ENCODE measurements at places on chromosomes 7 and 10.

- DNase-seq = no peak
These were observed 180.4 kb downstream of the TMEM26 start for GRCh38 chr10:61272781-61273180.

GRCh38 chr7:41568135-41568534 is 134.8 kb downstream of the INHBA start:
- DNase-seq = no peak

DNA sequence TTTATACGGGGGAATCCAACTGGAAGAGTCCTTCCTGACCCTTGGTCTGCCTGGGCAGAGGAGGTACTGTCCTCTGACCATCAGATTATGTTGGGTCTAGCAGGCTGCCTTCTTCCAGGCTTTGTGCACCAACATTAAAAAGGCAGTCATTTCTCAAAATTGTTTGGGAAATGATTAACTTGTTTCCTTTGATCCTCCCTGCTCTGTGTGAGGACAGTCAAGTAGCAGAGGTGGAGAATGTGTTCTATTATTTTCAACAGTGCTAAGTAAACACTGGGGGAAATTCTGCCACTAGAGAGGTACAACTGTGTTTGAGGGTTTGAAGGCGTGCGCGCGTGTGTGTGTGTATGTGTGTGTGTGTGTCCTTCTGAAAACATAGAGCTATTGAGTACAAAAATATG is 20.6 kb downstream of the ACSL5 start:
- no peak for DNase-seq

- DNase-seq = no peak
These were observed 290.5 kb upstream of the LRGUK start for GRCh38 chr7:133836666-133837065.

DNA sequence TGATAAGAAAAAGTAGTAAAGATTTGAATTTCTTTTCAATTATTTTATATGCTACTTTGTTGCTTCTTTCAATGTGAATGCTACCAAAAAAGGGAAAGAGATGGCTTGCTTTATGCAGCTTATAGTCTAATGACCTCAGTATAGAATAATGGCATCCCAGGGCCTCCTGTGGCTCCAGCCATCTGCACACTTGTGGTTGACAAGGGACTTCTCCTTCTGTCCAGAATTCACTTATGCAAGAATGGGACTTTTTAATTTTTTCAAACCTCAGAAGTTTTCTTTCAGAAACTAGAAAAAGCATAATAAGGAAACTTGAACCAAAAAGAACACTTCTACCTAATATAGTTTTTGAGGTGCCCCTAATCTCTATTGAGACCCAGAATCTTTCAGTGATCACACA is 310.9 kb downstream of the CTNNA3 start:
- no peak for DNase-seq

DNA sequence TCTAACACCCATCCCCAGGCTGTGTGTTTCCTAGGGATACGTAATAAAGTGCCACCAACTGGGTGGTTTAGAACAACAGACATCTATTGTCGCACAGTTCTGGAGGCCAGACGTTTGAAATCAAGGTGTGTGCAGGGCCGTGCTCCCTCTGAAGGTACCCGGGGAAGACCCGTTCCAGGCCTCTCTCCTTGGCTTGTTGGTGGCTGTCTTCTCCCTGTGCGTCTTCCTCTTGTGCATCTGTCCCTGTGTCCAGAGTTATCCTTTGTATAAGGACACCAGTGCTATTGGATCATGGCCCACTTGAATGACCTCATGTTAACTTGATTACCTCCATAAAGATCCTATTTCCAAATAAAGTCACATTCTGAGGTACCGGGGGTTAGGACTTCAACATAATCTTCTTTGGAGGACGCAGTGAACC is 15.6 kb downstream of the GRK5 start:
- DNase-seq = no peak

DNA sequence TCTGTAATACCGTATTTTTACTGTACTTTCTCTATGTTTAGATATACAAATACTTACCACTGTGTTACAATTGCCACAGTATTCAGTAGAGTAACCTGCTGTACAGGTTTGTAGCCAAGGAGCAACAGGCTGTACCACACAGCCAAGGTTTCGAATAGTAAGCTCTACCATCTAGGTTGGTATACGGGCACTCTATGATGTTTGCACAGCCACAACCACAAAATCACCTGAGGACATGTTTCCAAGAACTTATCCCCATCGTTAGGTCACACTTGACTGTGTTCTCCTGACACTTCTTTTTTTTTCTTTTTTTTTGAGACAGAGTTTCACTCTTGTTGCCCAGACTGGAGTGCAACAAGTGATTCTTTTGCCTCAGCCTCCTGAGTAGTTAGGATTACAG is 134.6 kb upstream of the TRIM24 start:
- no peak for DNase-seq

DNA sequence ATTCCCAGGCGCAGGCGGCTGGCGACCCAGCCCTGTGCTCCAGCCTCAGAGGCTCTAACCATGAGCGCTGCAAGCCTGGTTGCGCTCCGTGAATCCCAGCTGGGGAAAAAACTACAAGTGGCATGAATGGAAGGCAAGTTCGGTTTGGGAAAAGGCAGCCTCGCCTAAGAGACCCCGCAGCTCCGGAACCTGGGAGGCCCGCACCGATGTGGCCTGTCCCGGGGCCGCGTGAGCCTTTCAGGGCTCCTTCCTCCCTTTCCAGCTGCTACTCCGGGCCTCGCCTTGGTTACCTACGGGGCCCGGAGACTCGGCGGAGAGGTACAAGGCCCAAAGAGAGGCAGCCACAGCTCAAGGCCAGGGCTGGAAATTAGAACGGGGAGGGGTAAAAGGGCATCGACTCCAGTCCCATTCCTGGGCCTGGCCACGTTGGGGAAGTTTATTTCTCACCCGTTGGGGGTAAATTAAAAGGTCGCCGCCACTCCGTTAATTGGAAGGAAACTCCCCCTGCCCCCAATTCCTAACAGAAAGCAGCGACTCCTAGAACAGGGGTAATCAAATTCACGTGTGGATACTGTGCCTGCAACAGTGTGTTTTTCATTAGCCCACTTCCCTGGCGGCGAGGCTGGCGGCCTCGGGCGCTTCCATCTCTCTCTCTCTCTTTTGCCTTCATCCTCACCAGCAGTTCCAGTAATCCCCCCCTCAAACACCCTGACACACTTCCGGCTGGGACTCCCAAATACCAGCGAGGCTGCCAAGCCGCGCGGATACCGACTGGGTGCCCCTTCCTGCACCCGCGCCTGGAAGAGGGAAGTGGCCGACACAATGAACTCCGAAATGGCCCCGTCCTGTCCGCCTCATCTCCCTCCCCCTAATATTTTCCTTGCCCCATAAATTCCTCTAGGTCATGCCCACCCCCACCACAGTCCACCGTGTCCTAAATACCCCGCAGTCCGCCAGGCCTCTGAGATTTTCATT is 1.5 kb upstream of the HOXA9 start:
- DNase-seq = no peak

GRCh38 chr7:139708541-139708940 is 69.3 kb downstream of the HIPK2 start:
- DNase-seq = no peak

DNA sequence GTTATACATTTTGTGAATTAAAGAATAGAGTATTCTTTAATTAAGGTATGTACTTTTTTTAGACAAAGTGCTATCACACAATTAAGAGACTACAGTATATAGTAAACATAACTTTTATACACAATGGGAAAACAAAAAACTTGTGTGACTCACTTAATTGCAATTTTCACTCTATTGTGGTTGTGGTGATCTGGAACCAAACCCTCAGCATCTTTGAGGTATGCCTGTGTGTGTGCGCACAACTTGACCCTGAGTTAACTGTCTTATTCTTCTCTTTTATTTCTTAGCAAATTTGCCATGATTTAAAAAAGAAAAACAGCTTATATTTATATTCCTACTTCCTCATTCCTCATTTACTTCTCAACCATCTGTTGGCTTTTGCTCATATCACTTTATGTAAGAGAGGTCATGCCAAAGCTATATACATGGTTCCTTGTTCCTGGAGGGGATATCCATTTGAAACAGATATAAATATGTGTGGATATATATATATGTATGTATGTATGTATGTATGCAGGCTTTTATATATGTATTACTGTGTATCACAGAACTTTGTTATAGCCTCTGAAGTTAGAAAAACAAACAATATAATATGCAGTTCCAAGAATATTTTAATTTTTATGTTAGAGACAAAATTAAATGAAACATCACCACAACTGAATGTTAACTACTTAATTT is 259.5 kb upstream of the HGF start:
- no peak for DNase-seq

- no peak for DNase-seq
These were observed 15.6 kb downstream of the PWWP2B start for GRCh38 chr10:132412316-132413192.

DNA sequence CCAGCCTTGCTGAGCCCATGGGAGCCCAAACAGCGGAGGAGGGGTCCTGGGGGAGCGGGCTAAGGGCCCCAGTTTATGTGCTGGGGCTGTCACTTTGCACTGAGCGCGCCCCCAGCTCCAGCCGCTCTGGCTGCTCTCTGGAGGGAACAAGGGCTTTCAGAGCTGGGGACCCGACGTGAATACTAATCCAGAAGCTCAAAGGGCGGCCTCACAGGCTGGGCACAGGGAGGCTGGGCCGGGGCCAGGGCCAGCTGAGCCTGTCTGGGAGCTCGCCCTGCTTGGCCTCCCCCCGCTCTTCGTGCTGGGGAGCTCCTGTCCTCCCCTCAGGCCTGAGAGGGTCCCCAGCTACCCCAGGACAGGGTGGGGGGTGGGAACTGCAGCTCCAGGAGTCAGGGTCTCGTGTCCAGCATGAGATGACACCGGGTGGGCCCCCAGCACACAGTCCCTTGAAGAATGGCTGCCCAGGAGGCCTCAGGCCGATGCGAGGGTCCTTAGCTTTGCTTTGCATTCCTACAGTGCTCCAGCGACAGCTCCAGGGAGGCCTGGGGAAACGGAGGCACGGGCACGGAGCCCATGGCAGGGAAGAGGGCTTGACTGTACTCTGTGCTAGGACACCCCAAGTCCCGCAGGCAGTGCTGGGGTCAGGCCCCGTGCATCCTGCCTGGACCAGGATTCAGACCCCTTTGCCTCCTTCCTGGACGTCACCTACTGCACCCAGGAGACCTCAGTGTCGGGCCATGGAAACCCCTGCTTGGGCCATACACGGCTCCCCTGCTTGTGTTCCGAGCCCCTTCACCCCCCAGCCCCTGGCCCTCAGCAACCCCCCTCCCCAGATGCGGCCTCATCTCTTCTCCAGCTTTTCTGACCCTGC is 5.8 kb upstream of the AMZ1 start:
- DNase-seq = no peak

GRCh38 chr10:22997096-22997495 is 69.2 kb downstream of the ARMC3 start:
- no peak for DNase-seq

DNA sequence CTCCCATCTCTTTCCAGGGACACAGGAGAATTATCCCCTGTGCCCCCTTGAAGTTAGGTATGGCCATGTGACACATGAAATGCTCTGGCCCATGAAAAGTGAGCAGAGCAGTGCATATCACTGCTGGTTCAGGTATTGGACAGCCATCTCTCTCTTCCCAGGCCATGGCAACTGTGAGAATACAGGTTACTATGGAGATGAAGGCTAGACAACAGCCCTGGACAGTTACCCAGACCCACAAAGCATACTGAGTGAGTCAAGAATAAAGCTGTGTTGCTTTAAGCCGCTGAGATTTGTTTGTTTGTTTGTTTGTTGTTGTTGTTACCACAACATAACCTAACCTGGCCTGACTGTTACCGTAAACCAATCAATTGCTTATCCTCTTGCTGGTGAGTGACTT is 722.3 kb downstream of the KCNMA1 start:
- no peak for DNase-seq

DNA sequence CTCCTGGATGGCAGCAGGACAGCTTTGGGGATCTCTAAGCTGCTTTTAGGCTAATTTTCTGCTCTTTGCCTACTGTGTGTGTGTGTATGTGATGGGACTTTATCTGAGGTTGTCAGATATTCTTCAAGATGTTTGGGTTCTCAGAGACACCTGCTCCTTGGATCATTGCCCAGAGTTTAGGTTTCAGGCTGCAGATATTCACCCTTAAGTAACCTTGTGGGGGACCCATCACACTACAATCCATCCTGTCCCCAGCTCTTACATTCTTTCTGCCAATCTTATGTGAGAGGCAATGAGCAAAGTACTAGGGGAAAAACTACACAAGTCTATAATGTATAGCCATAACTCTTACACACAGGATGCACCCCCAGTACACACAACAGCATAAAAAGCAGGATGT is 263.0 kb upstream of the ZWINT start:
- DNase-seq = no peak

- DNase-seq = no peak
These were observed 398.1 kb upstream of the C7orf33 start for GRCh38 chr7:148192491-148192890.

- DNase-seq = no peak
These were observed 270.1 kb upstream of the FZD1 start for GRCh38 chr7:90994121-90994520.

DNA sequence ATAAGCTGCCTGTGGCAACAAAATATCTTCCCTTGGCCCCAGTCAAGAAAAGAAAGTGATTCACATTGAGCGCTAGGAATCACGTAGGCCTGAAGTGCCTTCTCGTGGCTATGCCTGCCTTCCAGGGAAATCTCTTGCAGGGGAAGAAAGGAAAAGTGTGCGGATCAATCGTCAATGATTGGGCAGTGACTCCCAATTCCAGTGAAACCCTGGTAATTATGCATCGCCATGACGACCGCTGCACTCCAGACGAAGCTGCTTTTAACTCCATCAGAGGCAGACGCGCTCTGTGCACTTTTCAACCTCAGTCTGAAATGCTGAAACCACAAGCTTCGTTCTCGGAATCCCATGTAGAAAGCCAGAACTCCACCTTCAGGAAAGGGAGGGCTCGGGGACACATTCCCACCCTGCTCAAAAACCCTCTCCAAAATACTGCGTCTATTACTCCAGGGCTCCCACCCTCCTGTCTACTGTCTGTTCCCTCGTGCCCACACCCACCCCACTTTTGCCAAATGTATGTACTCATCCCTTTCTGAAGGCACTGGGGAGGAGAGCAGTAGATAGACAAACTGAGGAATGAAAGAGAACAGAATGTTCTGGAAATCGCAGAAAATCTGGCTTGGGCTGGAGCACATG is 24.2 kb upstream of the PRKAG2 start:
- no peak for DNase-seq

GRCh38 chr10:10730471-10731043 is 287.1 kb upstream of the CELF2 start:
- DNase-seq = no peak

DNA sequence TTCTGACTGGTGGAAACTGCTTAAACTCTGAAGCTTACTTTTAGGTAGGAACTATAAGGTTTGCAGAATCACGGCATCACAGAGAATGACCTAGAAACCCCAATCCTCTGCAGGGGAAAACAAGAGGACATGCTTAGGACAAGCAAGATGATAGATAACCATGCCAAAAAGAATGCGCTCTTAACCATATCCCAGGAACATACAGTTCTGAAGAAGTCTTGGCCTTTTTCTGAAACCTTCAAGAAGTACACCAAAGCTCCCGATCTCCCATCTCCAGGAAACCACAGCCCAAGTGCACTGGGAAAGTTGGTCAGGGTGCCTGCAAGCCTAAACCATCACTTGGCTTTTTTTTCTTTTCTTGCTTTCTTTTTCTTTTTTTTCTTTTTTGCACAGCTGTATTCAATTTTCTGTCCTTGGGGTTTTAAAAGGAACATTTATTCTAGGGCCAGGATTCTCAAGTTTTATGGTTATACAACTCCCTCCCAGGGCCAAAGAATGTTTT is 12.2 kb upstream of the SVIL start:
- DNase-seq = no peak

Data from activated CD4-positive, alpha-beta T cell treated with anti-CD3 and anti-CD28 coated beads, Interleukin-2, amount 50 U/mL, for 1 hour (primary cell).